Renal cortex interstitium (tissue), 15 donors: ENCODE measurements at places on chromosomes 11 and 22.

- peak; percentile 87 for DNase-seq
Observed at GRCh38 chr11:100687630-100688395, 725 bp downstream of the ARHGAP42 start.

DNA sequence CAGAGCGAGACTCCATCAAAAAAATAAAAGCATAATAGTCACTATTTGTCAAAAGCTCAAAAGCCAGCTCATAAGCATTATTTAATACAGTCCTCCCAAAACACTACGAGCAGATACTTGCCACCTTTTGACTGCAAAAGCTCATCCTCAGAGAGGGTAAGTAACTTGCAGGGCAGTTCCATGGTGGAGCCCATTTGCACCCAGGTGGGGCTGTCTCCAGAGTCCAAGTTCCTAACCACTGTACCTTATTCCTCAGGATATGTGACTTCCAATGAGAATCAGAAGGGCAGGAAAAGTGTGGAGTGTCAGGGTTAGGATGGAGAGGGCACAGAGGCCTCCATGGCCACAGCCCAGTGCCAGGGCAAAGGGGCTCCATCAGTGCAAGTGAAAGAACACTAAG lies 28.6 kb upstream of the POU2AF1 start:
- no peak for DNase-seq

GRCh38 chr11:16561150-16561549 lies 177.3 kb upstream of the C11orf58 start:
- DNase-seq, result no peak

DNA sequence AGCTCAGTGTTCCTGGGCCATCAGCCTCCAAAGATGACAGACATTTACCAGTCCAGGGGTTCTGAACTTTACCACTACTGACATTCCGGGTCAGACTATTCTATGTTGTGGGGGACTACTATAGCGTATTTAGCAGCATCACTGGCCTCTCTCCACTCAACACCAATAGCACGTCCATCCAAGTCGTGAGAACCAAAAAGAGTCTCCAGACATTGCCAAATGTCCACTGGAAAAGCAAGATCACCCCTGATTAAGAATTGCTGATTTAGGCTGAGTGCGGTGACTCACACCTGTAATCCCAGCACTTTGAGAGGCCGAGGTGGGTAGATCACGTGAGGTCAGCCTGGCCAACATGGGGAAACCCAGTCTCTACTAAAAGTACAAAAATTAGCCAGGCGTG lies 5.3 kb downstream of the PES1 start:
- no peak for DNase-seq

GRCh38 chr11:10265936-10266335 lies 28.1 kb downstream of the SBF2 start:
- no peak for DNase-seq

DNA sequence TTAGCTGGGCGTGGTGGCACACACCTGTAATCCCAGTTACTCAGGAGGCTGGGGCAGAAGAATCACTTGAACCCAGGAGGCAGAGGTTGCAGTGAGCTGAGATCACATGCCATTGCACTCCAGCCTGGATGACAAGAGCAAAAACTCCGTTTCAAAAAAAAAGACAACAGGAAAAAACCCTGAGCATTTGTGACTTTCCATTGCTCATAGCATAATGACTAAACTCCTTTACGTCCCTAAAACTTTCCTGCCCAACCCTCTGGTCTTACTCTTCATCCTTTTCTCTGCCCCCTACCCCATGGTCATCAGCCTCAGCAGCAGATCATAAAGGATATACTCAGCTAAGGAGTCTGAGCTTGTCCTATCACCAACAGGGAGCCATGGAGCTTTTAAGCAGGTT lies 6.8 kb upstream of the LDLRAD3 start:
- no peak for DNase-seq

DNA sequence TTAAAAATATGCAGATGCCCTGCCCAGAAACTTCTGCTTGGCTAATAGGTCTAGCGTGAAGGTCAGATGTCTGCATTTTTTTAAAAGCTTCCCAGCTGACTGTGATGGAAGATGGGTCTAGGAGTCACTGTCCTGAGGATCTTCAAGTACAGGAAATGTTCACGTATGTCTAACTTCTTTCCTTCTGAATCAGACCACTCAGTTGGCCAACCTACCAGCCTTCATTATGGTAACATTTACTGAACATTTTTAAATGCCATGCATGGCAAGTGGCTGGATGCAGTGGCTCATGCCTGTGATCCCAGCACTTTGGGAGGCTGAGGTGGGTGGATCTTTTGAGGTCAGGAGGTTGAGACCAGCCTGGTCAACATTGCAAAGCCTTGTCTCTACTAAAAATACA lies 1.1 kb upstream of the PRG2 start:
- DNase-seq, result no peak

DNA sequence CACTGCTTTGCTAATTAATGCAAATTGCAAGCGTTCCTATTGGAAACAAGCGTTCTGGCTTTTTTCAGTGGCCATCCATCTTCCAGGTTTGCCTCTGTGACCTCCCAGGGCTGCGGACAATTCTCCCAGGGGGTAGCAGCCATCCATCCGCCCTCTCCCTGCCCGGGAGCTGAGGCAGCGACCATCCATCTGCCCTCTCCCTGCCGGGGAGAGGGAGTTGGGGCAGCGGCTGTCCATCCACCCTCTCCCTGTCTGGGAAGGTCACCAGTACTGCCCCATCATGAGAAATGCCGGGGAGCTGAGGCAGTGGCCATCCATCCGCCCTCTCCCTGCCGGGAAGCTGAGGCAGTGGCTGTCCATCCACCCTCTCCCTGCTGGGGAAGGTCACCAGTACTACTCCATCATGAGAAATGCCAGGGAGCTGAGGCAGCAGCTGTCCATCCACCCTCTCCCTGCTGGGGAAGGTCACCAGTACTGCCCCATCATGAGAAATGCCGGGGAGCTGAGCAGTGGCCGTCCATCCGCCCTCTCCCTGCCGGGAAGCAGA lies 394.7 kb downstream of the BRD1 start:
- no peak for DNase-seq

DNA sequence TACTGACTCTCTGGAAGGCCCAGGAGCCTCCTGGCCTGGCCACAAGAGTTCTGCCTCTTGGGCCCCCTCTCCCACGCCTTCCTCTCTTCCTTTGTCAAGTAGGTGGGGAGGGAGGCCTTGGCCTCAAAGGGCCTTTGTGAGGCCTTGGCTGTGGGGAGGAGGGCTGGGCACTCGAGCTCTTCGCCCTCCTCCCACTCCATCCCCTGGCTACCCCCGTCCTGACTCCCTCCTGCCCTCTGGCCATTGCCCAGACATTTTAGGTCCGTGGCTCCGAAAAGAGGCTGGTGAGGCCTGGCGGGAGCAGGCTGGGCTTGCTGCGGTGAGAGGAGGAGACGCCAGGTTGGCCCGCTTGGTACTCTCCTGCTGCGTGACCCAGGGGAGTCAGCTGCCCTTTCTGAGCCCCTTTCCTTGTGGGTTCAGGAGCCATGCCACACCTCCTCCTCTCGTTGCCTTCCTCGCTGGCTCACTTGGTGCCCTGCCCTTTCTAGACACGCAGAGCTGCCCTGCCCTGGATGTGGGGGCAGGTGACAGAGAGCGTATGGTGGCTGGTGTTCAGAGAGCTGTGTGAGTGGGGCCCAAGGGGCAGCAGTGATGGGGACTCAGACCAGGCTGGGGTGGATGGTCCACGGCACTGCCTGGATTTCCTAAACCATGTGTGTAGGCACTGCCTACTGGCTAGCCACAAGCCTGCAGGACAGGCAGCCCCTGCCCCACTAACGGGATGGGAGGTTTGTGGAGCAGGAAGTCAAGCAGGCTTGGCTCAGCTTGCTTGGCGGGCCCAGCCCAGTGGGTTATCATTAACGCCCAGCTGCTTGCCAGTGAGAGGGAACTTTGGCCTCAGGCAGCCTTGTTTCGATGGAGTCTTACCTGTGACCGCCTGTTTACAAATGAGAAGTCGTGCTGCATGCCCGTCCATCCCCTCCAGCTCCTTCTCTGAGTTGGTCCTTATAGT lies 15.8 kb upstream of the OMP start:
- no peak for DNase-seq

DNA sequence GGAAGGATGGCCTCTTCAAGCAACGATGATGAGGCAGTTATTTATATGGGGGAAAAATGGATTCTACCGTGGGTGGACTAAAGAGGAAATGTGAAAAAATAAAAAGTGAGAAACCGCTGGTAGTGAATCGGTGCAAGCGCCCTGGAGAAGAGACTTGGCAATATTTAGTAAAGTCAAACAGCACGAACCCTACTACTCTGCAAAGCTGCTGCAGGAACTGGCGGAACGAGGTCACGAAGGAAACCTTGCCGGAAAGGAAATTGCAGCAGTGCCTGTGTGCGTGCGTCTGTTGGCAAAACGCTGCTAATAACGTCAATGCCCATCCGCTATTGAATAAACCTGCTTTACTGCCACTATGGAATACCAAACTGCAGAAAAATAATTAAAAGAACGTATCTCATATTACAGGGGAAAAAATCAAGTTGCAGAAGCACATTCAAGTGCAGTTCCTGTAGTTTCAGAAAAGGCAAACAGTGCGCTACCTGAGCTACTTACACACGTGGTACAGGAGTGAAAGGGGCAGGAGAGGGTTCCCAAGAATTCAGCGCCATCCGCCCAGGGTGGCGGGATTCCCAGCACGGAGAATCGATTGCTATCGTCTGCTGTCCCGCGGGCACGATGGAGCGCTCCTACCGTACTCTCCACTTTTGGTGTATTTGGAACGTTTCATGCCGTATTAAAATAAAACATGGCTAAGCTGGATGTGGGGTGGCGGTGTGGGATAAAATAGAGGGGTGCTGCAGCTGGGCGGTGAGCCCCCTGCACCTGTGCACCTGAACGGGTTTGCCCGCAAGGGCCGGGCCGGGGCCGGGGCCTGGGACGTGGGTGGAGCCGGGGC lies 585 bp upstream of the NADSYN1 start:
- DNase-seq, result no peak

GRCh38 chr11:104881117-104881794 lies 17.0 kb downstream of the CASP12 start:
- no peak for DNase-seq

- DNase-seq, result no peak
Observed at GRCh38 chr11:97432926-97433325, 1043.1 kb downstream of the JRKL start.

DNA sequence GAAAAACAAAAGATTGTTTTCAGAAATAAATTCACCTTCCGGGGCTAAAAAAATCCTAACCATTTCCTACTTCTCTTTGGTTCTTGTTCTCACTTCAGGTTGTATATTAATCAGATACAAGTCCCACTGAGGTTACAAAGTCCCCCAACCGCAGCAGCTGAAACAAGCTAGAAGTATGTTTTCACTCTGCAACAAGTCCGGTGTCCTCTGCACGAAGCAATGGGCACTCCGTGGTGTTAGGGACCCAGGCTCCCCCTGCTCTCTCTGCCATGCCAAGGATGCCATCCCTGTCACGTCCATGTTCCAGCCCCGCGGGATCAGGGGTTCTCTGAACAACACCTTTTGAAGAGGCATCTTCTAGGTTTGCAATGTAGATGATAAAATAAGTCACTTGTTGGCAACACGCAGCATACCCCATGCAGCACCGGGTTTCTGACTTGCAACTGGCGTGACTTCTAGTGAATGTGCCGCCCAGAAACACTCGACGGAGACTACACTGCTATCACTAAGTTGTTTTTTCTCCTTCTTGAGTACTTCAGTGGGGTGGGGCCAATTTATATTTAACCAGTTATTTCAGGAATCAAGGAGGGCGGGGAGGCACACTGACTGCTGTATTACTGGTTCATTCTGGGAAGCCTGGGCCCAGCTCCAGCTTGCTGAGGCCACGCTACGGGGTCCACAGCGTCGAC lies 25.4 kb upstream of the GSTP1 start:
- DNase-seq, result no peak

GRCh38 chr22:50461536-50461935 lies 13.3 kb downstream of the SBF1 start:
- DNase-seq, result no peak

DNA sequence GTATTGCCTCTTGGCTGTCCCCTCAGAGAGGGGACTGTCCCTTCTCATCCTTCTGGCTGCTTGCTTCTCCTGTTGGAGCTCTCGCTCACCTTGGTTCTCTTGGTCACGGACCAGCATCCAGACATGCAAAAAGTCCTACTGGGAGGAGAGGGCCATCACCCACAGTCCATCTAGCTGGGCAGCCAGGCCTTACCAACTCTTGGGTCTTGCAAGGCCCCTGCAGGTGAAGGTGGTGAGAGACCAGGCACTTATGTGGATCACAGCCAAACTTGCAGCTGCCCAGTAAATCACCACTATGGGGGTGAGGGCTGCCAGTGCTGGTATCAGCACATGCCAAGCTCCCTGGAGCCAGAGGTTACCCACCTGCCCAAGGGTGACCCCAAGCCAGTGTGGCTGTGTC lies 36.3 kb downstream of the KCNQ1OT1 start:
- DNase-seq, result no peak

GRCh38 chr11:112277941-112278340 lies 17.3 kb upstream of the PLET1 start:
- DNase-seq, result no peak

- DNase-seq, result no peak
Observed at GRCh38 chr11:66906061-66906733, 49.3 kb downstream of the LRFN4 start.

DNA sequence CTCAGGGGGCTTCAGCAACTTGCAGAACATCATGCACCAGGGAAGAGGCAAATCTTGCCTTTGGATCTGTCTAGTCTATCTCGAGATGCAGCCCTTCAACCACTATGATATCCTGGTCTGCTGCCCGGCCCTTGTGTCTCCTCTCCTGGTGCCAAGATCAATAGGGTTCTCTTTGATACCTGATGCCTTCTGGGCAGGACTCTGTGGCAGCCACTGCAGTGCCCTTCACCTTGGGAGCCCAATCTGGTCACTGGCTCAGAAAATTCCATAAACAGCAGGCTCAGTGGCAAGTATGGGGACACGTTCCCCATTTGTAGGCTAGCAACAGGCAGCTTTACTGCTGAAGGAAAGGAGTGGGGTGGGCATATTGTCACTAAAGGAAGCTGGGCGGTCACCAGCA lies 23.4 kb downstream of the SYN3 start:
- no peak for DNase-seq

- DNase-seq, result no peak
Observed at GRCh38 chr11:133985981-133986944, 29.5 kb upstream of the IGSF9B start.

- DNase-seq, result no peak
Observed at GRCh38 chr22:23067691-23068090, 2.6 kb upstream of the GNAZ start.

DNA sequence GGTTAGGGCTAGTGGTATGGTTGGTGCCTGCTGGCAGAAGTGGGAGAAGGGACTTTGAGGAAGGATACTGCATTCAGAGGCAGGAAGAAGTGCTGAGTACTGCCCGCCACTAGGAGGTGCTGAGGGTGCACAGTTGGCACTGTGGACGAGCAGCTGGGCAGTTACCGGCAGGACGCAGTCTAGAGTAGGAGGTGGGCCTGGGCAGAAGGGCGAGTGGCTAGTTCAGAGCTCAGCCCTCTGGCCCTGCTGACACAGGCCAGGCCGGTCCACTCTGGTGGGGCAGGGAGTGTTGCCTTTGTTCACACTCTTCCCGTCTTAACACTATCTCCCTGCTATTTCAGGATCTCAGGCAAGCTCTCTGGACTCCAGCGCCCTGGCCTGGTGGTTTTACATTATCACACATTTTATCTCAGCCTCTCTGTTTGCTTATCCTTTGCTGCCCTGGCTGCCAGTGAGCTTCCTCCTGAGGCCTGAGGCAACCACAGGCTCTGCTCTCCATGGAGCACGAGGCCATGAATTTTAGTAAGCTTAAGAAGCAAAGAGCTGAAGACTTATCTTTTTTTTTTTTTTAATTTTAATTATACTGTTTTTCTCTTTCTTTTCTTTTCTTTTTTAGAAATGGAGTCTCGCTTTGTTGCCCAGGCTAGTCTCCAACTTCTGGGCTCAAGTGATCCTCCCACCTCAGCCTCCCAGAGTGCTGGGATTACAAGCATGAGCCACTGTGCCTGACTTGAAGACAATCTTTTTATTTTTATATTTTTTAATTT lies 26.9 kb downstream of the SNAP29 start:
- no peak for DNase-seq

- DNase-seq, result no peak
Observed at GRCh38 chr11:63589000-63589399, 25.2 kb downstream of the PLAAT3 start.
